ENCODE measurements at places on chromosomes 7 and 10.

GRCh38 chr7:155058896-155059295 is 11.2 kb upstream of the HTR5A start:
- DNase-seq = peak; percentile 52

GRCh38 chr7:130986261-130986690 is 252.3 kb upstream of the KLF14 start:
- DNase-seq = no peak

DNA sequence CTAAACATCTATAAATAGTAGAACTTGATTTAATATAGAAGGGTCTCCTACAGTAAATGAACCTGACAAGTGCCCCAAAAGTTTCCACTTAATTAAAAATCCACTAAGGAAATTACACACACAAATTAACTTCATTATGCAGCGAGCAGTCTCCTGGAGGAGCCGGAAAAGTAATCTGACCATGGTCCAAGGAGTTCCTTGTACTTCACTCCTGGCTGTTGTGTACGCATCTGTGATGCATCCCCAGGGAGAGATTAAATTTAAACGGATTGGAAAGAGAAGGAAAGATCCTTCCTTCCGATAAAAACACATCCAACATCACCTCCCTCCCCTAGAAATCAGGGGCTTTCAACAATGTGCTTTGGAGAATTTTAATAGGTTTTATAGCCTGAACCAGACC is 85.5 kb downstream of the PARD3 start:
- DNase-seq = no peak

GRCh38 chr10:120979435-120980278 is 128.5 kb downstream of the WDR11 start:
- DNase-seq = peak; percentile 80

DNA sequence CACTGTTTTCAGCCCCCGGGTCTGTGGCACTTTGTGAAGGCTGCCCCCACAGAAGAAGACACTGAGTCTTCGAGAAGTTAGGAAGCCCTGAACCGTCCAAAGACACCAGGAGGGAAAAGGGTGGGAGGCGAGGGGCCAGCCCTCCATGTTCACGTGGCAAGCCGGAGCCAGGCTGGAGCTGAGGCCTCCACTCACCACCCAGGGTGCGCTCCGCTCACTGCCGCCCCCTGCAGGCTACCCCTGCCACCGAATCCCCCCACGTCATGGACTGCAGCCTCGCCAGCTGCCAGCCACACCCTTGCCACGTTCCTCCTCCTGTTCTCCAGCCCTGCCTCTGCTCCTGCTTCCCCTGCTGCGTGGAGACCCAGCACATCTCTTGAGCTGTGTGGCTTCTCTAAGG is 59.0 kb upstream of the EN2 start:
- no peak for DNase-seq

DNA sequence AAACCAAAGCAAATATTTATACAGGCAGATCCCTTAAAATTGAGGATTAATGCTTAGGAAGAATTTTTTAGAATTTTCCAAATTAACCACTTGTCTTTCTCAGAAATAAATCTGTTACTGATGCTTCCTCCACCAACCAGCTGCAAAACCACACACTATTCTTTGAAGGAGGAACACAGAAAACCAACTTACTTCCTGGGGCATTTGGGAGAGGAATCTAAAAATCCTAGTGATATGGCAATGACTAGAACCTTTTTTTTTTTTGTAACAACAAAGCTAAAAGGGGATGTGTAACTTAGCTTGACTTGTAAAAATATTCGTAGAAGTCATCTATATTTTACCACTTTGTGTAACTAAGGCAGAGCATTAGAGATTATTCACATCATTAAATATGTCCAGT is 5.1 kb upstream of the TM9SF3 start:
- DNase-seq = no peak

DNA sequence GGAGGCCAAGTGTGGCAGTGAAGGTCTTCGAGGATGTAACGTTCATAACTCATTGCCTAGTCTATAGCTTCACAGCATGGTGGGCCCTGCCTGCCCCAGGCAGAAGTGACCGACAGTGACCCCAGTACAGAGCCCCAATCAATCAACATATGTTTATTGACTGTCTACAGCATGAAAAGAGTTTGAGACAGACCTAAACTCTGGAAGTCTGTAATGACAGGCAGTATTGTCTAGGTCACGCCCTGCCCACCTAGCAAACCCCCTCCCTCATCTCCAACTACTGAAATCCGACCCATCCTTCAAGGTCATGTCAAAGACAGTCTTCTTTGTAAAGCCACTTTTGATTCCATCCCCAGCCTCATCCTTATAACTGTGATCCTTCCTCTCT is 43.9 kb downstream of the LYZL1 start:
- no peak for DNase-seq

DNA sequence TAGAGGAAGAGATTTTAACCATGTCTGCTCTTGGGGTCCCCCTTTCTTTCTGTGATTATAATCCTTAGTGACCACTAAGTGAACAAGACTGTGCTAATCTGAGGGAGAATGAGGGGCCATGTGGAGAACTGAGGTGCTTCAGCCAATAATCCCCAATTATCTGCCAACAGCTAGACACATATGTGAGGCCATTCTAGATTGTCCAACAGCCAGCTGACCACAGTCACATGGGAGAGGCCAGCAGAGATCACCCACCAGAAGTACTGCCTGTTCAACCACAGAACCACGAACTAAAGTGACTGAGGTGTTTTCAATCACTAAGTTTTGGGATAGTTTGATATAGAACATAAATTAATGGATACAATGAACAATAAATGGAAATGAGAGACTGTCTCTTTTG is 74.3 kb downstream of the SEMA3E start:
- no peak for DNase-seq

DNA sequence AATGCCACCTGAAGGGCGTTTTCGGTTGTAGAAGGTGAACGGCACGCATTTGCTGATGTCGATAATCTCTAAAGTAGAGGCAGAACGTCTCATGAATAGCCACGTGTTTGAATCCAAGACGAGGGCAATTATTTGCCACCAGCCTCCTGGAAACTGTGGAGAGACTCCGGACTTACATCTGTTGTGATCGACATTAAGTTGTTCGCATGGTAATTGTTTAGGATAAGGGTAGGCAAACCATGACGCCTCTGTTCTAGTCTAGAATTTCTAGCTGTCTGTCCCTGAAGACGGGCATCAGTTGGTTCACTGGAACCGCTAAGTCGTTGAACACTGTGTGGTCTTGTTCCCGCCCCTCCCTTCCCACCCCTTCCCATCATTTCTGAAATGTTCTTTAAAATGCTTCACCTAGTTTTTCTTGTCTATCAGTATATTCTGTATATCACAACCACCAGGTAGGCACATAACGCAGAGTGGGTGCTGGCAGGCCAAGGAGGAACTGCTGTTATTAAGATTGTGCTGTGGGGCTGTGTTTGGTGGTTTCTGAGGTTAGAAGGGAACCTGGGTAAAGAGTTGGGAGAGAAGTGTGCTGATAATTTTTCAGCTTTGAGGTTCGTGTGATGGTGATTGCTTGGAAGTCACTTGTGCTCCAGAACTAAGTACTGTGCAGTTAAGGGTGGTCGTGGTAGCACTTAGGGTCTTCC is 1.2 kb downstream of the UBE3C start:
- no peak for DNase-seq

- DNase-seq = no peak
Measured at GRCh38 chr10:8534891-8535290, 480.4 kb downstream of the GATA3 start.

DNA sequence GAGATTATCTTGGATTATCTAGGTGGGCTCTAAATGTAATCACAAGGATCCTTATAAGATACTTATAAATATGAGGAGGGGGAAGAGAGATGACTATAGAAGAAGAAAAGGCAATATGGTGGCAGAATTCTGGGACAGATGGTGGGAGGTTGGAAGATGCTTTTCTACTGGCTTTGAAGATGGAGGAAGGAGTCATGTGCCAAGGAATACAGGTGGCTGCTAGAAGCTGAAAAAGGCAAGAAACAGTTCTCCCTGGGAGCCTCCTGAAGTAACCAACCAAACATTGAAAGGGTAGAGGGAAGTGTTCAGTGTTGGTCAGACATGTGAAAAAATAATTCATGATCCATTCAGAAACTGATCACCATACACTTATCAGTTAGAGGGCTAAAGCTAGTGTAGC is 213.3 kb downstream of the WDR11 start:
- DNase-seq = no peak

- DNase-seq = no peak
Measured at GRCh38 chr10:86343761-86344160, 22.8 kb downstream of the GRID1 start.

DNA sequence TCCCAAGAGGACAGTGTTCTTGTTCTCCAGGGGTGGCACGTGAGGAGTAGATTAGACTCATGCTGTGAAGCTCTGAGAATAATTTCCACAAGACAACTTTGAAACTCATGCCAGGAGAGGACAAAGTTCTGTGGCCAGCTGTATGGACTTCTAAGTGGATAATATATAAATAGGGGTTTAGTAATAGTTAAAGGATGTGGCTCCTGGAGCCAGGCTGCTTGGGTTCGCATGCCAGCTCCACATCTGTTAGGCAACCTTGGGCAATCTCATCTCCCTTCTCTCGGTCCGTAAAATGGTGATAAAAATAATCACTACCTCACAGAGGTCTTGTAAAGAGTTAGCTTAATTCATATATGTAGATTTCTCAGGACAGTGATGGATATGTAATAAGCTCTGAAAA is 35.8 kb downstream of the ACSL5 start:
- DNase-seq = no peak

GRCh38 chr10:70348228-70348850 is 34.1 kb downstream of the LRRC20 start:
- DNase-seq = peak; percentile 15

GRCh38 chr7:76303202-76304147 is 1.0 kb downstream of the HSPB1 start:
- peak; percentile 89 for DNase-seq

DNA sequence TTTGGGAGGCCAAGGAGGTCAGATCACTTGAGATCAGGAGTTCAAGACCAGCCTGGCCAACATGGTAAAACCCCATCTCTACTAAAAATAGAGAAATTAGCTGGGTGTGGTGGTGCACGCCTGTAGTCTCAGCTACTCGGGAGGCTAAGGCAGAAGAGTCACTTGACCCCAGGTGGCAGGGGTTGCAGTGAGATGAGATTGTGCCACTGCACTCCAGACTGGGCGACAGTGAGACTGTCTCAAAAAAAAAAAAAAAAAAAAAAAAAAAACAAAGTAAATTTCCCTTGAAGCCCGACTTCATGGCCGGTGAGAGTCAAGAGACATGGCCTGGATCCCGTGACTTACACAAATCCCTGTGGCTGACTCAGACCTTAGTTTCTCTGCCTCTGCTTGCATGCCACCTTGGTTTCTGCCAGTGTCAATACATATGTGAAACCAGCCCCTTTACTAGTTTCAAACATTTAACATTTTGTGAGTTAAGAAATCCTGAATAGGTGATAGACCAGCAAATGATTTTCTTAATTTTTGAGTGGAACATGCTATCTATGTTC is 62.8 kb downstream of the ZEB1 start:
- no peak for DNase-seq
